ENCODE measurements at places on chromosomes 16 and 17. TPM values are rescaled to one million over a fixed set of nuclear protein-coding genes. Genes with fewer than 3 reads are reported as not detected.

The NUTF2 gene
- polyA plus RNA-seq: 150 TPM

The KRTAP9-8 gene
- not detected for polyA plus RNA-seq

The ST6GALNAC2 gene
- 20.4 TPM for polyA plus RNA-seq

The GAN gene
- polyA plus RNA-seq: 12.7 TPM

The RPL23 gene
- 1,254 TPM for polyA plus RNA-seq

The PLXDC1 gene
- polyA plus RNA-seq: 47.1 TPM

The NR1D1 gene
- 11.6 TPM for polyA plus RNA-seq

The ZNF785 gene
- 20.8 TPM for polyA plus RNA-seq

The NLRC3 gene
- polyA plus RNA-seq: 2.3 TPM

The MTMR4 gene
- 72.4 TPM for polyA plus RNA-seq

The WDR45B gene
- 120 TPM for polyA plus RNA-seq

The MMP15 gene
- 45.5 TPM for polyA plus RNA-seq

The TOX3 gene
- 21.4 TPM for polyA plus RNA-seq

The GLP2R gene
- 0.35 TPM for polyA plus RNA-seq

- DNase-seq: peak; percentile 89
Observed at GRCh38 chr17:19513897-19514488, 19.7 kb upstream of the SLC47A1 start.

GRCh38 chr17:43438626-43439025, 39.8 kb downstream of the ARL4D start:
- no peak for DNase-seq

DNA sequence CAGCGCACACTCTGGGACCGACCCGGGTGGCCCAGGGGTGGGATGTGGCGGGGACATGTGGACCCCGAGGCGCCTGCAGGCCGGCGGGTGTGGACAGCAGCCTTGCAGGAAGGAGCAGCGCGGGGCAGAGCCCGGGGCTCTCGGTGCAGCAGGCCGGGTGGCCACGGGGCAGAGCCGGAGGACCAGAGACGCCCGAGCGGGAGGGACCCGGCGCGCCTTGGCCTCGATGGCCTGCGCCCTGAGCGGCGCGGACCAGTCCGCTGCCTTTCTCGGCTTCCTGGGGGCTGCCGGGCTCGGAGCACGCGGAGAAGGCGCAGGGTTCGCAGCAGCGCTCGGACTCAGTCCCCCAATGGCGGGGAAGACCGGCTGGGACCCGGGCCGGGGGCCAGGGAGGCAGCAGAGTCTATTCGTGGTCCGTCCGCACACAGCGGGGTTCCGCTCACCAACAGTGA, 43.4 kb downstream of the OSBPL7 start:
- DNase-seq: no peak

DNA sequence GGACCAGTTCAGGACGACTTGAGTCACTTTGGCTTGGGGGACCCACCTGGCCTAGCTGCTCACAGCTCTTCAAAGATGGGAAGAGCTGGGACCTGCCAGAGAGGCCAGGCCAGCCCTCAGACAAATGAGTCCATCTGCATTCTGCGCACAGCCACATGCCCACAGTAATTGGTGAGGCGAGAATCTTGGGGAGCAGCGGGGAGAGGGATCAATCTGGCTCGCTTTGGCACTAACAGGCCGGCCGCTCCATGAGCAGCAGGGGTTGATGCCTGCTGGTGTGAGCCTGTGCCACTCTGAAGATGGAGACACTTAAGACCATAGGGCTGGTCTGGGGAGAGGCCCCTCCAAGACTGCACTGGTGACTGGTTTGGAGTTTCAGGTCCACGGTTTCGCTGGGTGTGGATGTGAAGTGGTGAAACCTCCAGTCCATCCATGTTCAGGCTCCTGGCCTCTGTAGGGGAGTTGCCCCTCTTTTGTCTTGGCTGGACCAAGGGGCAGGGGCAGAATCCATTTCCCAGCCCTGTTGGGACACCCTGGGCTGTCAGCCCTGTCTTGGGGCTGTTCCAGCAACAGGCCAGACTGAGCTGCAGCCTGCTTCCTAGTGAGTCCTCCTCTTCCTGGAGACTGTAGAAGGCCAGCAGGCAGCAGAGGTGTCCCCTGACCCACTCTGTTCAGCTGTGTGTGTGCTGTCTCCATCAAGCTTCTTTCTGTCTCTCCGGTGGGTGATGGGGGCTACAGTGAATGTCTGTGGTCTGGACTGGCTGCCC, 7.3 kb downstream of the CTRL start:
- no peak for DNase-seq

DNA sequence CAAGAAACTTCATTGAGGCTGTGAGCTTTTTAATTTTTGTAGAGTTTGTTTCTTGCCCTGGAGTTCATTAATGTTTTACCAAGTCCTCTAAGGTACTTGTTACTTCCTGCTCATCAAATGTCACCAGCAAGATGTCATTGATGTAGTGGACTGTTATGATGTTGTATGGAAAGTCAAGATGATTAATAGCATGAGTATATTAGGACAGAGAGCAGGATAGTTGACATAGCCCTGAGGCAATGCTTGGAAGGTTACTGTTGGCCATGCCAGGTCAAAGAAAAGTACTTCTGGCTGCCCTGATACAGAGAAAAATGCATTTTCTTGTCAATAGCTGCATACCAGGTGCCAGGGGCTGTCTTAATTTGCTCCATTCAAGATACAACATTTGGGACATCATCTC, 6.7 kb downstream of the KRTAP1-5 start:
- DNase-seq: no peak

GRCh38 chr16:64695684-64696083, 426.2 kb downstream of the CDH11 start:
- no peak for DNase-seq

GRCh38 chr17:63596856-63597586, 3.7 kb upstream of the TACO1 start:
- DNase-seq: no peak

DNA sequence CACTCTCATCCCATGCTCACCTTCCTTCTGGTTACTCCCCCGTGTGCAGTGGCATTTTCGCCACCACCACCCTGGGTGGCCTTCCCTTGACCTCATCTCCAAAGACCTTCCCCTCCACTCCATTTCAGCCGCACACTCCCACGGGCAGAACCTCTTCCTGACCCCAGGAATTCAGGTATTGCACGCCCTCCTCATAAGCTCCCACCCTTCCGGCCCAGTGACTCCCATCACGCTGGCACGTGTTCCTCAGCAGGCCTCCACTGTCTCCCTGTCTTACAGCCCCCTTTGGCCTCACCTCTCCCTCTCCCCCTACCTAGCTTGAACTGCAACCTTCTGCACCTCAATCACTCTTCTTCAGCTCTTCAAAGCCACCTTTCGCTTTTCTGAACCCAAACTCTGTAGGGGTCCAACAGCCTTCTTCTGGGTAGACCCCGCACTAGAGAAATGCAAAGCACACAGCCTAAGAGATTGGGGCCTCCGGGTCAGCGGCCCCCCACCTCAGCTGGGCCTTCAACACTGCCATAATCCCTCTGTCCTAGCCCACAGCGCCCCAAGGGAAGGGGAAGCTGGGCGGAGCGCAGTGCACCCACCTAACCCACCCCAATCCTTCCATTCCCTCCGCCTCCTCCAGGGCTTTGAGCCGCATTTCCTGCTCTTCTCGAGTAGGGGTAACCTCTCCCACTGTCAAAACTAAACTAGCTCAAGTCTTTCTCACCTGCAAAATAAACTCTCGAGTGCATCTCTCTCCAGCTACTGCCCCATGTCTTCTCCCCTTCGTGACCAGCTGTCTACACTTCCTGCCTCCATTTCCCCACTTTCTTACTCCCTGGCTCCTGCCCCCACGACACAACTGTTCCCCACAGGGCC, 1.7 kb upstream of the TMEM97 start:
- DNase-seq: no peak

DNA sequence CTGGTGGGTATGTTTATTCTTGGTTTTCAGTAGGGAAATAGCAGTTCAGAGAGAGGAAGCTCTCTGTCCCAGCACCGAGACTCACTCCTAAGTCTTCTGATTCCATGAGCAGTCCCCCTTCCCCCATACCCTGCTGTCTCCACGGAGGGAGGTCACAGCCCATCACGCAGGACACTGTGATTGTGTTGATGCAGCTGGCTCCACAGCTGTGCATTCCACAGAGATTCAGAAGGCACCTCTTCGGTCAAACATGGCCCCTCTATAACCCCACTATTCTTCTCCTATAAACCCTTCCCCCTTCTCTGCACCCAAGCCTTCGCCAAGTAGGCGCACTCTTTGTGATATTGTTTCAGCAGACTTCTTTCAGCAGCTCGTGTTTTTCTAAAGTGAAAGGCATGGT, 104.3 kb upstream of the HLF start:
- DNase-seq: no peak

GRCh38 chr17:82148011-82148410, 50.0 kb upstream of the FASN start:
- DNase-seq: no peak

DNA sequence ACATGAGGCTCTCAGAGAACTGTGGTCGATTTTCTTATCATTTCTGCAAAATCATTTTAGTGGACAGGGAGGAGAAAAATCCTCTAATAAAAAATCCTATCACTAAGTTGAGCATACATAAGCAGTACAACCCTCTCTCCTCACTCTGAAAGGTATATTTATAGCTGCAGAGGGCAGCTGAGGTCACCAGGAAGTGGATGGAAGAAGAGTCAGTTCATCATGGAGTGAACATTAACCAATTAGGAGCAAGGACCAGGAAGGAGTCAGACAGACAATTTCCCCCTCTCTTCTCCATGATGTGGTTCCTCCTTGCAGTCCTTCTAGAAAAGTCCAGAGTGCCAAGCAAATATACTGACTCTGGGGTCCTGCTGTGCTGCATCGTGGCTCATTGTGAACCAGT, 253.7 kb downstream of the TOX3 start:
- no peak for DNase-seq

GRCh38 chr16:31260136-31260931, 559 bp downstream of the ITGAM start:
- DNase-seq: no peak

GRCh38 chr16:18958621-18959029, 25.1 kb upstream of the TMC7 start:
- no peak for DNase-seq

- DNase-seq: no peak
Observed at GRCh38 chr17:81251709-81252301, 12.7 kb downstream of the NDUFAF8 start.

DNA sequence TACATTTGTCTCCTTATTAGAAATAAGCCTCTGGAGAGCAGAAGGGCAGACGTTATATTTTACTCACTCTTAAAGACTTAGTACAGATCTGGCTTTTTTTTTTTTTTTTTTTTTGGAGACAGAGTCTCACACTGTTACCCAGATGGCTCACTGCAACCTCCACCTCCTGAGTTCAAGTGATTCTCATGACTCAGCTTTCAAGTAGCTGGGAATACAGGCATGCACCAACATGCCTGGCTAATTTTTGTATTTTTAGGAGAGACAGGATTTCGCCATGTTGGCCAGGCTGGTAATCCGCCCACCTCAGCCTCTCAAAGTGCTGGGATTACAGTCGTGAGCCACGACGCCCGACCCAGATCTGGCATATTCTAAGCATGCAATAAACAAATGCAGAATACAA, 36.4 kb upstream of the TMEM97 start:
- DNase-seq: no peak

- DNase-seq: no peak
Observed at GRCh38 chr16:10242097-10242496, 59.9 kb upstream of the GRIN2A start.

- no peak for DNase-seq
Observed at GRCh38 chr16:592518-593306, 2.8 kb downstream of the RAB40C start.

GRCh38 chr16:1123525-1124230, 27.6 kb upstream of the C1QTNF8 start:
- no peak for DNase-seq

DNA sequence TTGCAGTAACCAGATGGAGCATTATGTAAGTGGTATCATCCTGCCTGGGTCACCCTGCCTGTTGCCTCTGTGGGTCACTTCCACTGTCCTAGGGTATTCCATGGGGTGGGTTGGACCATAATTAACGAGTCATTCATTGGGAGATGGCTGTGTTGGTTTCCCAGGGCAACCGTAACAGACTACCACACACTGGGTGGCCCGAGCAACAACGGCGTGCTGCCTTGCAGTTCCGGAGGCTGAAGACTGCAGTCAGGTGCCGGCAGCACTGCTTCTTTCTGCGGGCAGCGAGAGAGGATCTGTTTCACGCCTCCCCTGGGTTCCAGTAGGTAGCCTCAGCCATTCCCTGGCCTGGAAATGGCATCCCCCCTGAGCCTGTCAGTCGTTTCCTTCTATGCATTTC, 28.9 kb upstream of the CMIP start:
- no peak for DNase-seq

- DNase-seq: no peak
Observed at GRCh38 chr17:62761884-62762283, 46.2 kb downstream of the MARCHF10 start.

DNA sequence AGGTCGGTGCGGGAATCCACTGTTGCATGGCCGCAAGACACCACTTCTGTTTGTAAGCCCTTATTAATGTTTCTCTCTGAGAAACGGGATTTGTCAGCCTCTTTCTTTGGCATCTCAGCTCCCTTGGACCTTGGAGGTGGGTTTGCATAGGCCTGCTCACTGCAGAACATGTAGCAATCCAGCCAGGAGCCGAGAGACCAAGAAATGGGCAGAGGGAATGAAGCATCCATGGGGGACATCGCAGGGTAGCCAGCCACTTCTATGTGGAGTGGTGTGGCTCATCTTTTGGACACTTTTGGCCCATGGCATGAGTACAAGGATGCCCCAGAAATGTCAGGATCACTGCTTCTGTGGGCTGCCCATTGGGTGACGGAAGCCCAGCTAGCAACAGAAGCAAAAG, 79.4 kb downstream of the GSG1L start:
- DNase-seq: no peak

DNA sequence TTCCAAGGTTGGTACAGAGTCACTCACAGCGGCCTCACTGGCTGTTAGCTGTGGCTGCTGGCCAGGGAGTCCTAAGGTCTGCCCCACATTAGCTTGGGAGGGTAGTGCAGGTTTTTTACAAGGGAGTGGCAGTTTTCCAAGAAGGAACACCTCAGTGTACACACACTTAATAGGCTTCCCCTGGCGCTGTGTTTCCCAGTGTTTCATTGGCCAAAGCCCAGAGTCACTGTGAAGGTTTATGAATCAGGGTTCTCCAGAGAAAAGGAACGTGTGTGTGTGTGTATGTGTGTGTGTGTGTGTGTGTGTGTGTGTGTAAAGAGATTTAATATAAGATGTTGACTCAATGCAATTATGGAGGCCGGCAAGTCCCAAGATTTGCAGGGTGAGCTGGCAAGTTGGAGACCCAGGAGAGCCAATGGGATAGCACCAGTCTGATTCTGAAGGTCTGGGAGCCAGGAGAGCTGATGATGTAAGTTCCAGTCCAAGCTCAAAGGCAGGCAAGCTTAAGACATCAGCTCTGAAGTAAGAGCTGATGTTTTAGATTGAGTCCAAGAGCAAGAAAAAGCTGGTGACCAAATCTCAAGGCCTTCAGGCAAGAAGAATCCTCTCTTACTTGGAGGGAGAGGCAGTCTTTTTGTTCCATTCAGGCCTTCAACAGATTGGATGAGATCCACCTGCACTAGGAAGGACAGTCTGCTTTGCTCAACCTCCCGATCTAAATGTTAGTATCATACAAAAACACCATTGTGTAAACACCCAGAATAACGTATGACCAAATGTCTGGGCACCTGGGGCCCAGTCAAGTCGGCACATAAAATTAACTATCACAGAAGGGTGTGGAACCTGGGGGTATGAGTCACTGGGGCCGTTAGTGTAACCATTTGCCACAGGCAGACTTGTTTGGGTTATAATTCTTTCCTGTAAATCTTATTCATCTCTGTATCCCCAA, 206.8 kb downstream of the PRKCA start:
- DNase-seq: no peak

GRCh38 chr17:67322042-67322787, 44.2 kb downstream of the PSMD12 start:
- no peak for DNase-seq

- no peak for DNase-seq
Observed at GRCh38 chr17:38697061-38697820, 7.8 kb upstream of the MLLT6 start.

Data from spinal cord (tissue), 10 donors.